ENCODE measurements at places on chromosomes 7 and 10.

DNA sequence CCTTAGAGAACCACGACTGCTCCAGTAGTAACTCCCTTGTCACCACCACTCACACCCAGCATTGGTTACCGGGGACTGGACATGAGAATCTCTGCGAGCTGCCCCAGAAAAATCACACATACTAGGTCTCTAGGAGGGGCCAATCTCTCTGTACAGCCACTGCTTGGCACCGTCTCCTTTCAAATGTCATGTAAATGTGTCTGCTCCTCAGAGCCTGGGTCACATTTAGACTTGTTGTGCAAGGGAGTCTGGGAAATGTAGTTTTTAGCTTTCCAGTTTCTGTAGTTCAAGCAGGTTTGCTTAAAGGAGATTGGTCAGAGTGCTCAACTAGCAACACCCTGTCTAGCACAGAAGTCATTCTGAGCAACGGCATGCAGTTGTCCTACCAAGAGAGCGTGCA, 60.0 kb downstream of the CHN2 start:
- no peak for DNase-seq

DNA sequence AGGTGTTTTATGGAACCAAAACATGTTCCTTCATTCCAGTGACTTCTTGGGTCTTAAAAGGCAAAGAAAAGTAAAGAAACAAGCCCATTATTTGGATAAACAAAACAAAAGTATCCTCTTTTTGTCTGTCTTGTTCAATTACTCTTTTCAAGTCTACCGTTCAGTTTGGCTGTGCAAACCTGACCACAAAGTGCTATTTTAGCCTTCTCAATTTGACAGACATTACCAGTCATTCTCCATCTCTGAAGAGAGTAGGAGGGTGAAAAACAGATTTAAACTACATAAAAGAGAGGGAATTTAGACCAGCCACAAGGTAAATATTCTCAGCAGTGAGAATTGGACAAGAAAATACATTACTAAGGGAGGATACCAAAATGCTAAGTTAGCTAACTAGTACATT, 145.2 kb downstream of the GRM3 start:
- DNase-seq: no peak

GRCh38 chr7:156220078-156220605, 407.9 kb upstream of the SHH start:
- no peak for DNase-seq

DNA sequence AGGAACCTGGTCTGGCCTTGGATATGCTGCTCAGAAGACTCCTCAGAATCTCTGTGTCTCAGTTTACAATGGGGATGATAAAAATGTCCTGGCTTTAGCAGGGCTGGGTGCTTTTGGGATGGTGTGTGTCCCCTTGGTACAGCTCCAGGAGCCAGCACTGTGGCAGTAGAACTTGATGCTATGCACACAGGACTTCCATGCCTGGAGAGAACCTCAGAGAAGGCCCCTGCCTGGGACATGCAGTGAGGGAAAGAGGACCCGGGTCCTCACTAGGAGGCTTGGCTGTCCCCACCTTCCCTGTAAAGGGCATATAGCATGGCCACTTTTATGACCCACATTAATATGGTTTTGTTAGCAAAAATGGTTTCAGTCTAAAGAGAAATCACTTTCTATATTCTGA, 100.5 kb downstream of the GLRX3 start:
- no peak for DNase-seq

- DNase-seq: no peak
Observed at GRCh38 chr7:111089822-111090426, 1.0 kb upstream of the LRRN3 start.

DNA sequence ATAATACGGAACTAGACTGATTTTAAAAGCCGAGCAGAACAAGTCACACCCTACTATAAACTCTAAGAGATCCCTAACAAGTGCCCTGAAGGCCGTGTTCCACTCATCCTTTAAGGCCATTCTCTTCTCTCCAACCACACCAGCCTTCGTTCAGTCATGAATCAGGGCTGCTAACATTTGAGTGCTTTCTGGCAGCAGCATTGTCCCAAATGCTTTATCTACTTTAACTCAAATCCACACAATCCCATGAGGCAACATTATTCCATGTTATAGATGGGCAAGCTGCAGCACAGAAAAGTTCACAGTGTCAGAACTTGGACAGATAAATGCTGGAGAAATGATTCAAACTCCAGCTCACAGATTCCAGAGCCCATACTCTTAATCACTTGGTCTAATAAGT, 73.5 kb downstream of the MALSU1 start:
- no peak for DNase-seq

GRCh38 chr10:68826764-68827591, at the start of gene STOX1:
TSS of gene STOX1 (plus strand) at chr10:68827531. CDS start at chr10:68827624, 93 bp downstream.
- no peak for DNase-seq

DNA sequence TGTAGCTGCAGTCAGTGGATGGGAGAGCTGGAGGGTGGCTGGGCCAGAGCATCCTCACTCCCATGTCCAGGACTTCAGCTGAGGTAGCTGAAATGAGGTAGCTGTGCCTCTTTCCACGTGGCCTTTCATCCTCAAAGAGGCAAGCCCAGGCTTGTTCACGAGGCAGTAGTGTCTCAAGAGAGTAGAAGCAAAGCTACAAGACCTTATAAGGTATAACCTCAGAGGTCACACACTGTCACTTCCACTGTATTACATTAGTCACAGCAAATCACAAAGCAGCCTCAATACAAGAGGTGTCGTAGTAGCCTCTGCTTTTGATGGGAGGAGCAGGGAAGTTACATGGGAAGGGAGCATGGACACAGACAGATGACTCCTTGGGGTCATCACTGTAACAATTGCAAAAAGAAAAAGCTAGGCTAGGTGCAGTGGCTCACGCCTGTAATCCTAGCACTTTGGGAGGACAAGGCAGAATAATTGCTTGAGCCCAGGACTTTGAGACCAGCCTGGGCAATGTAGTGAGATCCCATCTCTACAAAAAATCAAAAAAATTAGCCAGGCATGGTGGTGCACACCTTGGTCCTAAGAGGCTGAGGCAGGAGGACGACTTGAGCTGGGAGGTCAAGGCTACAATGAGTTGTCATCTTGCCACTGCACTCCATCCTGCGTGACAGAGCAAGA, 97.5 kb downstream of the SKIDA1 start:
- DNase-seq: no peak
